GM18507 (cell line): ENCODE measurements at places on chromosomes 12 and 14.

- DNase-seq, result no peak
These were observed 22.9 kb downstream of the SPTLC2 start for GRCh38 chr14:77593501-77593961.

DNA sequence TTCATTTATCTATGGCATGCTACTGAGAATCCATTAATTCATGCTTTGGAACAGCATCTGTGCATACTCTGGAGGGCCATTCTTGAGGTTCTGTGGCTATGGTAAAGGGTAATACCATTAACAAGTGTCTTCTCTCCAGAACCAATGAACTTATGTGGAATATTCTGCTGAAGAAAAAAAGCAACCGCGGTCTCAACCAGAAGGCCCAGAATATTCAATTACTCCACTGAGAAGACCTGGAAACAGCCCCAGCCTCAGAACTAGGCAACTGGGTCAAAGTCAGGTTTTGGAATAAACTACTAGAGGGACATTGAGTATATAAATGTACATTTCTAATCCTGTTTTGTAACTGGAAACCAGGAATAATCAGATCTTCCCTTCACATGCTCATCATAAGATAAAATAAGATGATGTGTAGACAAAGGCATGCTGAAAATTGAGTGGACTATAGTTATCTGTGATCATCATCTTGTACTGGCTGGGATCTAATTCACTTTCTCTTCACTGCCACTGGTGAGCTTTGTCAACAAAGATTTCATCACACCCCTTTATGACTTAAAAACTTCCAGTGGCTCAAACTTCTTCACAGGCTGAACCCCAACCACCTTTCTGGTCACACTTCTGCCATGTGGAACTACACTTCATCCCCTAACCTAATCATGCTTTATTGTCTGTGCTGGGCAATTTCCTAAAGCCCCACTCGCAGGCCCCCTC is 6.0 kb downstream of the SPTB start:
- DNase-seq, result no peak

GRCh38 chr14:88695870-88696269 is 96.9 kb downstream of the EML5 start:
- DNase-seq, result no peak

DNA sequence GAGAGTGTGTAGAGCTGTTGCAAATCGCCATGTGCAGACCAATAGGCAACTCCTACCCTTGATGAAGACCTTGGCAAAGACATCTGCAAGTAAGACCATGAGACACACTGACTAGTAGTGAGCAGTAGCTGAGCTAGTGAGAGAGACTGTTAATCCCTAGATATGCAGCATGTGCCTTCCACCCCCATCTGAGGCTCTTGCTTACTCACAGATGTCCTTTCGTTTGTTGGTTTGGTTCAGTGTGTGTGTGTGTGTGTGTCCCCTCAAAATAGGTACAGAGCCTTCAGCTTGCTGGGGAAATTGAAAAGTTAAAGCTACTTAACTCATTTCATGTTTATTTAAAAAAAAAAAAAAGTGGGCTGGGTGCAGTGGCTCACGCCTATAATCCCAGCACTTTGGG is 37.6 kb downstream of the MYF5 start:
- DNase-seq, result no peak

DNA sequence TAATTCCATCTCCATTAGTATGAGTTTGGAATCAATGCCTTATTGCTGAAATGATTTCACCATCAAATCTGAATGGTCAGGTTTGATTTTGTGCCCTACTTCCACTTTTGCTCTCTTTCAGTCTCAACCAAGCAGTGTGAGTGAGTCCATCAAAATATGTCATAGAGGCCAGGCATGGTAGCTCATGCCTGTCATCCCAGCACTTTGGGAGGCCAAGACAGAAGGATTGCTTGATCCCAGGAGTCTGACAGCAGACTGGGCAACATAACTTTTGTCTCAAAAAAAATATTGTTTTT is 22.0 kb upstream of the HSP90B1 start:
- no peak for DNase-seq

- DNase-seq, result no peak
These were observed 164.6 kb upstream of the SLC16A7 start for GRCh38 chr12:59431266-59431665.

DNA sequence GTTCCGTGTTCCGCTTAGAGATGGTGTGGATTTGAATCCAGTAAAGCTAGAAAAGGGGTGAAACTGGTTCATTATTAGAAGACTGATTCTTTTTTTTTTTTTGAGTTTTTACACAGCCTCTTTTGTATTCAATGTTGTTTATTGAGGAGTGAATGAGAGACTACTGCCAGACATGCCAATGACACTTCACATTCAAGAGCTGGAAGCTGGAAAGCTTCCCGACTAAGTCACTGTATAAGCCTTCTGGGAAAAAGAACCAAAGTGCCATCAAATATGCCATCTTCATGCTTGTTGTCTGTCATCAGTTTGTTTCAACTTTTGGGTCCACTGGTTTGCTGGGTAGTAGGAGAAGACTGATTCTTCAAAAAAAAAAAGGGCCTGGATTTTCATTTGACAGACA is 164.8 kb downstream of the ATP23 start:
- DNase-seq, result no peak

GRCh38 chr12:54998958-54999510 is 14.5 kb upstream of the TESPA1 start:
- no peak for DNase-seq

GRCh38 chr12:15318841-15319240 is 3.5 kb upstream of the PTPRO start:
- DNase-seq, result no peak
